ENCODE measurements at places on chromosomes 1 and 21. TPM values are rescaled to one million over a fixed set of nuclear protein-coding genes. Genes with fewer than 3 reads are reported as not detected.
A peak's percentile ranks its signal among the peaks of the same experiment; 100 is the strongest.

DNA sequence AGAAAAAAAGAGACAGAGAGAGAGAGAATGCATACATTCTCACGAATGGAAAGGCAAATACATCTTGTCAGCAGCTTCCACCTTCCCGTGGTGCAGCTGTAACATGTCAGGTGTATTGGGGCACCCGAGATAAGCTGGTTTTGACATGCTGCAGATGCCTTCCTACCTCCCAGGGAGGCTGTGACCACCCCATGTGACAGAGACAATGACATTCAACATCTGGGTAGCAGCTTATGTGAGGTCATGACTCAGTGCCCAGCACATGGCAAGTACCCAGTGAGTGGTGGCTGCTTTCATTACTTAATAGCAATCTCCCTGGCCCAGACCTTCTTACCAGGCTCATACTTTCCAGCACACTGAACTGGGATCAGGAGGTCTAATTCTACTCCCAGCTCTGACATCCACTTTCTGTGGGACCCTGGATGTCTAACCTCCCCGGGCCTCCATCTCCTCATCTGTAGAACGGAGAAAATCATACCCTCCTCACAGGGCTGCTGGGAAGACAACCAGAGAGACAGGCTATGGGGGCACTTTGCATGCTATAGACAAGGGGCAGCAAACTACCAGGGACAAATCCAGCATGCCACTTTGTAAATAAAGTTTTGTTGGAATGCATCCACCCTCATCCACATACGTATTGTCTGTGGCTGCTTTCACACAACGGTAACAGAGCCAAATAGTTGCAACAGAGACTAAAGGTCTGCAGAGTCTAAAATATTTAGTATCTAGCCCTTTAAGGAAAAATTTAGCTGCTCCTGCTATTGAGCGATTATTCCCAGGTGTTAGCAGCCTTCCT, 38.5 kb upstream of the ZBTB40 start:
- no peak for DNase-seq

GRCh38 chr1:33367485-33368405, 46.8 kb upstream of the A3GALT2 start:
- peak; percentile 94 for DNase-seq

GRCh38 chr1:74180490-74180889, 17.5 kb downstream of the LRRIQ3 start:
- no peak for DNase-seq

GRCh38 chr1:168842306-168842705, 113.3 kb upstream of the DPT start:
- no peak for DNase-seq

Gene PFKL
- 256 TPM for total RNA-seq

DNA sequence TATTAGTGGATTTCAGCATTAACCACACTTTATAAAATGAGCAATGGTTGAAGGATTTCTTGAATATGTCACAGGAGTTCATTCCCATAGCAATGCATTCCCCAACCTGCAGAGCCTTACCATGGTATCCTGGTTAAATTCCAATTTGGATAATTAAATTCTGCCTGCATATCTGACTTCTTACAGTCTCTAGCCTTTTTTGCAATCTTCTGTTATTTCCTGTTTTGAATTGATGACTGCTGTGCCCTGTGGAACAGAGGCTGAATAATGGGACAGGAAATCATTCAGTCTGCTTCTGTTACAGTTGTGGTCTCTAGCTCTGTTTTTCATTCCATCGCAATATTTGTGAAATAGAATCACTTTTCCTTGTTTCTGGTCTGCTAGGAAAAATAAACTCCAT, 1823.9 kb downstream of the PLA2G4A start:
- DNase-seq = no peak

- no peak for DNase-seq
Observed at GRCh38 chr1:70043804-70044203, 161.6 kb downstream of the LRRC40 start.

Gene MAN1C1
- total RNA-seq = 9.0 TPM

Gene PDZK1
- 223 TPM for total RNA-seq

DNA sequence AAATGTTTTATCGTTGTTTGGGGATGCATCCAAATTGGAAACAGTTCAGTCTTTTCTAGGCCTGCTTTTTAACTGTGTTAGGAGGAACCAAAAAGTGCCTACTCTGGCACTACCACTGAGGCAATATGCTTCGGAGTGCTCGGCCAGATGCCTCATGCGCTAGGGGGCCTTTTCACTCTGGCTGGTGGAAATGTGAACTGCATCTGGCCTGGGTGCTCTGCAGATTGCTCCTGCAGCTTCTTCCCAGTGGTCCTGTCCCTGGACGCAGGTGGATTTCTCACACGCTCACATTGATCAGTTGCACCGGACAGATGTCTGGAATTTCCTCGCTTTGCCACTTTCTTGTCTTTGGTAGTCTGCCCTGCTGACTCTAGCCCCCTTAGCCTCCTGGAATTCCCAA, 330.2 kb upstream of the FMN2 start:
- DNase-seq = no peak

Gene TMEM240
- total RNA-seq = 3.6 TPM

- no peak for DNase-seq
Observed at GRCh38 chr1:172588296-172589291, 55.6 kb downstream of the SUCO start.

Gene TRIM63
- total RNA-seq = 0.53 TPM

DNA sequence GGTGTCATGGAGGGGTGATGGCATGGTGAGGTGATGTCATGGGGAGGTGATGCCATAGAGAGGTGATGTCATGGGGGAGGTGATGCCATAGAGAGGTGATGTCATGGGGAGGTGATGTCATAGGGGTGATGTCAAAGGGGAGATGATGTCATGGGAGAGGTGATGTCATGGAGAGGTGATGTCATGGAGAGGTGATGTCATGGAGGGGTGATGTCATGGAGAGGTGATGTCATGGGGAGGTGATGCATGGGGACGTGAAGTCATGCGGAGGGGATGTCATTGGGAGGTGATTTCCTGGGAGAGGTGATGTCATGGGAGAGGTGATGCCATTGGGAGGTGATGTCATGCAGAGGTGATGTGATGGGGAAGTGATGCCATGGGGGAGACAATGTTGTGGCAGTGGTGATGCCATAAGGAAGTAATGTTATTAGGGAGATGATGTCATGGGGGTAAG, 92.1 kb upstream of the C1orf174 start:
- no peak for DNase-seq

- no peak for DNase-seq
Observed at GRCh38 chr1:65820983-65821382, 28.3 kb downstream of the PDE4B start.

Gene JAK1
- total RNA-seq = 120 TPM

- DNase-seq = no peak
Observed at GRCh38 chr1:229436201-229436600, 2.3 kb upstream of the ACTA1 start.

DNA sequence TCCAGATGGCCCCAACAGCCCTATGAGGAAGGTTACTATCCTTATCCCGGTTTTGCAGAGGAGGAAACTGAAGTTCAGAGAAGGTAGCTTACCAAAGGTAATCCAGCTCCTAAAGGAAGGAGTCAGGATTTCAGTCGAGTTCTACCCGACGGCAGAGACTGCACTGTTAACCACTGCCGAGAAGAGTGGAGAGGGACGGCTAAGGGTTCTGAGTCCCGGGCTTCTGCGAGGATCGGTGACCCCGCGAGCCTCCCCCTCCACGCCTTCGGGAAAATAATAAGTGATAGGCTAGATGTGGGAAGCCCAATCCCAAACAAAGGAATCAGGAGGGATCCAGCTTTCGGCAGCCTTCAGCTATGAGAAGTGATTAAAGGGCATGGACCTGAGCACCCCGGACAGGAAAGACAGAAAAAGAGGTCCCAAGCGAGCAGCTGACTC, 587 bp downstream of the TMEM53 start:
- no peak for DNase-seq

Gene SPRR2A
- total RNA-seq = not detected

Gene CDC42BPA
- total RNA-seq = 50.1 TPM

GRCh38 chr1:35605071-35605866, 32.2 kb downstream of the TFAP2E start:
- no peak for DNase-seq

- DNase-seq = peak; percentile 83
Observed at GRCh38 chr1:154951901-154952657, 3.8 kb downstream of the PBXIP1 start.

Gene PLA2G2C
- total RNA-seq = not detected

Gene HSPA6
- 1.3 TPM for total RNA-seq

Gene FCMR
- 9.5 TPM for total RNA-seq

- no peak for DNase-seq
Observed at GRCh38 chr1:183417772-183418491, at the start of gene NMNAT2. Gene NMNAT2, minus strand, starts transcription at chr1:183418380. Its CDS starts 113 bp downstream, at chr1:183418267.

Gene TRIM58
- total RNA-seq = 7.2 TPM

DNA sequence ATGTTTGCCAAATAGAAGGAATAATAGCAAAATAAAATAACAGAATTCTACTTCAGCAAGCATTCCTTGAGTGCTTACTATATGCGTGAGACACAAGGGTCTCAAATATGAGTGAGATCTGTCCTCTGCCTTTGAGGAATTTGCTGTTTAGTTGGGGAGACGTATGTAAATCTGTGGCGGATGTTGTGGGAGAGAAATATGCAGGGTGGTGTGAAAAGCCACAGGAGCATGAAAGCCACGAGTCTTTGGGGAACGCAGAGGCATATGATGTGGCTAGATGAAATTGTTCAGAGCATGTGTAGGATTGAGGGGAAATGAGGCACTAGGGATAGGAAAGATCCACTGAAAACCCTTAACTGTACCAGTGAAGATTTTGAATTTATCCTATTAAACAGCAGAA, 244.4 kb downstream of the PBX1 start:
- no peak for DNase-seq

Gene NBPF4
- 4.0 TPM for total RNA-seq

- no peak for DNase-seq
Observed at GRCh38 chr1:223628233-223629125, 37.0 kb downstream of the CAPN8 start.

DNA sequence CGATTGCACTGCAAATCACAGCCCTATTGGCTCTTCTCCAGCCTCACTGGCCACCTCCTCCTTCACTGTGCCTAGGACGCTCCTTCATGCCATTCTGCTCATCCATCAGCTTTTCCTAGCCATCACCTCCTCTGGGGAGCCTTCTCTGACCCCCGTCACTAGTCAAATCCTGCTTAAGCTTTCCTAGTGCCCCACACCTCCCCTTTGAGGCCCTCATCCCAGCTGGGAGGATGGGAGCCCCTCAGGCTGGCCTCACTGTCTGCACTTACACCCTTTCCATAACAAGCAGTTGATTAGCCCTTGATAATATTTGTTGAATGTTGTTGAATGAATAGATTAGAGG, 50.7 kb downstream of the KLHDC7A start:
- DNase-seq = peak; percentile 5

Gene TMEM81
- total RNA-seq = 3.3 TPM

GRCh38 chr1:70169018-70169839, 36.1 kb downstream of the LRRC40 start:
- DNase-seq = no peak

All from Peyer's patch (tissue), 4 donors.